ENCODE measurements at places on chromosomes 12 and 14.

GRCh38 chr12:121033625-121034349, 5.3 kb downstream of the OASL start:
- DNase-seq, result peak; percentile 51

GRCh38 chr12:69428351-69429073, 41.7 kb upstream of the FRS2 start:
- DNase-seq, result no peak

DNA sequence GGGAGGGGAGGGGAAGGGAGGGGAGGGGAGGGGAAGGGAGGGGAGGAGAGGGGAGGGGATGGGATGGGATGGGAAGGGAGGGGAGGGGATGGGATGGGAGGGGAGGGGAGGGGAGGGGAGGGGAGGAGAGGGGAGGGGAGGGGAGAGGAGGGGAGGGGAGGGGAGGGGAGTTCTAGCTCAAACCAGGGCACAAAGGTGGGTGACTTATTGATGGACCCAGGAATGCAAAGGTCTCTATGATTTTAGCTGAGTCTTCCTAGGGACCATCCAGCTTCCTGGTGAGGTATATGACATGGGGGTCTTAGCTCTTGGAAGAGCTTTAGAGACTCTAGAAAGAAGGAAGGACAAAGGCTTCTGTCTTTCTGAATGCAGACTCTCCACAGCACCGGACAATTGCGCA, 42.3 kb downstream of the ANO2 start:
- no peak for DNase-seq

DNA sequence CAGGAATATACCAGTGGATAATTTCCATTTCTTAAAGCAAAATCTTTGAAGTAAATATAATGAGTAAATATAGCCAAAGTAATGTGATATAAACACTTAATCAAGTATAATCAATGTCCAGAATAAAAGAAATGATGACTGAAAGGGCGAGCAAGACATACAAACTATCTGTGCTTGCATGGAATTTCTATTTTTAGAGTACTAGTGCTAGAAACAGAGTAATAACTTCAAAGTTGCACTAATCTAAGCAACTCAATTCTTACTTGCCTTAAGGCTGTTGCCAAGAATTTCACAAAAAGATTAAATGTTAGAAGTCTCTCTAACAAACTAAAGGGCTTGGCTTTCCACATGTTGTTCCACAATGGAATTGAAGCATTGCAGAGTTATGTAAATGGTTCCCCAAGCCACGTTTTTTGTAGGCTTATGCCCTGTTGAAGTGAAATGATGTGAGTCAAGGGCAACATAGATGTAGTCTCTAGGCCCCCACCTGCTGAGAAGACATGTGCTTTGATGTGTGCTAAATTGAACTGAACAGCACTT, 175.0 kb upstream of the LMNTD1 start:
- DNase-seq, result no peak

GRCh38 chr12:20127413-20127812, 240.9 kb upstream of the PDE3A start:
- no peak for DNase-seq

DNA sequence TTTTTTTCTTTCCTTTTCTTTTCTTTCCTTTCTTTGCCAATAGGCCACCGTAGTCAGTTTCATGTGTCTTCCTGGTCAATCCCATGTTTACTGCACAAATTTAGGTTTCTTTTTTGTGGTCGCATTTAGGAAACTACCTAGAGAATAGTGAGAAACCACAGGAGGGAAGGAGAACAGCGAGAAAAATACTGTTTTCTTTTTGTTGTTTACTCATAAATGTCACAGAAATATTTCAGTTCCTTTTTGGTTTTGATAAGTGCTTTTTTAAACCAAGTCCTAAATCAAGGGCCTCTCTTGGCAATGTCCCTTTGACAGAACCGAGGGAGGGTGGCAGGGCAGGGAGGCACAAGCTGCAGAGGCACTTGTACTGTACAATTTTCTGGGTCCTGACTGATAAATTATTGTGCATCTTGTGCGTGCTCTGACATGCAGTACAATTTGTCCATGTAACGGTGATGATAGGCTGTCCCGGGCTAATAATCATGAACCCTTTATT, 326.1 kb downstream of the CACNA1C start:
- no peak for DNase-seq

GRCh38 chr14:21436567-21437062, 19.3 kb downstream of the CHD8 start:
- no peak for DNase-seq

- no peak for DNase-seq
Measured at GRCh38 chr14:100775351-100775830, 48.7 kb downstream of the DLK1 start.

GRCh38 chr14:69363964-69364363, 34.1 kb downstream of the ERH start:
- no peak for DNase-seq

DNA sequence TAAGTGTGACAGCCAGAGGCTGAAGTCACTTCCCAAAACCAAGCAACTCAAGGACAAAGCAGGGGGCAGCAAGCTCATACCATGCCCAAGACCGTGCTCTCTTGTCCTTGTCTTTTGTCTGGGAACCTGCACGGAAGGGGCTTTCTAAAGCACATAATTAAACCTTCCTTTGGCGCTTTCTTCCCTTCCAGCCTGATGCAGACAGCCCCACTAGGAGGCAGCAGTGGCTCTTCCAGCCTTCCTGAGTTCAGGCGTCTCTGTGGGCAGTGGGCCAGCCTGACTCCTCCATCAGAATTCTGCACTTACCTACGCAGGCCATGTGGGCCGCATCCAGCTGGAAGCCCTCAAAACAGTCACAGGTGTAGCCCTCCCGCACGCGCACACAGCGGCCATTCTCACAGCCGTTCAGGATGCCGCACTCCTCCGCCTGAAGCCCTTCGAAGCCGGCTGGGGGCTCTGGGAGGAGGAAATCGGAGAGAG, 7.6 kb downstream of the ISCA2 start:
- no peak for DNase-seq

DNA sequence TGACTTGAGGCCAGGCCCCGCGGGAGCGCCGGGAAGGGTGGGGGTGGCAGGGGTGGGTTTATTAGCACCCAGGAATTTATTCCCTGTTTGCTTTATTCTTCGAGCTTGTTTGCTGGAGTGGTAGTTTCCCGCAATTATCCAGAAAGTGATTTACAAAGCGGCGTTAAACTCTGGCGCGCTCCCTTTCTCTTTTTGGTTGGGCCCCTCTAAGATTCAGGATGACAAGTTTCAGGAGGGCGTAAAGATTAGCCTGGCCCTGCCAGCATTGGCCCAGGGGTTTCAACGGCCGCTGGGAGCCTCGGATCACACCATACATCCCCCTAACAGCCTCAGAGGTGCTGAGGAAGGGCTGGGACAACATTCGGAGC, 444 bp upstream of the NKX2-8 start:
- no peak for DNase-seq

DNA sequence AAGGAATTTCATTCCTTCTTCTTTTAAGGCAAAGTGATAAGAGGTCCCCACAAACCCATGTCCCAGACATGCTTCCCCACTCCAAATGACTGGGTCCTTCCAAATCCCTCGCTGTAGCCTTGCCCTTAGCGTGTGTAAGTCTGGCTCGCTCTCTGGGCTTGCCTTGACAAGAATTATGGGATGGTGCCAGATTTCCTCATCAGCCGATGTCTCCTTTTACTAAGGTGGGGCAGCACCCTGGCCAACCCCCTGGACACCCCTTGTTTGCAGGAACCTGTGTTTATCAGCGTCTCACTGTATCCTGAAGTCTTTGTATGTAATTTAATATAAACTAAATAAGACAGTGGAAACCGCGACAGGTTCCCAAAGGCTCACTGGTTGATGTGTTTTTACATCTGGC, 493.3 kb downstream of the EGLN3 start:
- no peak for DNase-seq

GRCh38 chr14:46626876-46627275, 24.7 kb downstream of the RPL10L start:
- DNase-seq, result no peak

GRCh38 chr14:103216857-103217256, 93.6 kb downstream of the TNFAIP2 start:
- DNase-seq, result no peak

DNA sequence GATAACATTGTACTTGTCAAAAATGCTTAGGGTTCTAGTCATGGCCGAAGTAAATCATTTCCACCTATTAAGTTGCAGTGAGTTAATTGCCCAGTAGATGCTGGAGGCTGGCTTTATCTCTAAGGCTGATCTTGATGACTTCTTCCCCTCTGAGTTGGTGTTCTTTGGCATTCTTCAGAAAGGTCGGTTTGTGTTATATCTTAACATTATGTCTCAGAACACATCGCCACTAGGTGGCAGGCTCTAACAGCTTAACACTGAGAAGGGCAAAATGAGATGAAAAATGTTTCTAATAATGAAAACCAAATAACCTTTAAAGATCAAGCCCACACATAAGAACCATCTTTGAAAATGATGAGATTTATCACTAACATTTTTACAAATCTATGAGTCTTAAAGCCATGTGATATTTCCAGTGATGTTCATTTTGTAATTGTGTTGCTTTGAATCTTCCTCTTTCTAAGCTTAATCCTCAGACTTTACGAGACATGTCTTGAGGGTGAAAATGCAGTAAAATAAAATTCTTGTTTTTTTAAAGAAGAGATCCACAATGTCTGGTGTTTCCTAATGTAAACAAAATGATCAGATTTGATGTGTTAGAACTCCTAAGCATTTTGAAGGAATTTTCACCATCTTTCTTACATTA, 28.6 kb downstream of the SUDS3 start:
- peak; percentile 15 for DNase-seq

- no peak for DNase-seq
Measured at GRCh38 chr12:66848967-66849366, 170.1 kb upstream of the GRIP1 start.

DNA sequence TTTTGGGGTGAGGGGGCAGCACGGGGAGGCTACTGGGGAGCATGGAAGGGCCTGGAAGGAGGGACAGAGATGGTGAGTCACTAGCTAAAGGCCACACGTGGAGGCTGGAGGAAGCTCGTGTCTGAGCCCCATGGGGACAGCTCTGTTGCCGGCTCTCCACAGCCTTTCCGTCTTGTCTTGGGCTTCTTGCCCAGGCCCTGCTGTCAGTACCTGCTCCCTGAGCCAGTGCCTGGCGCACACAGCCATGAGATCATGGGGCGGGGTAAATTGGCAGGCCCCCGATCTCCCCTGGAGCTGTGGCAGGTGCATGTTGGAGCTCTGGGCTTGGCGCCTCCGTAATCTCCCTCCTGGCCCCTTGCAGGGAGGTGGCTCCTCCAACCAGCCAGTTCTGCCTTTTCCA, 16.1 kb upstream of the KRT80 start:
- DNase-seq, result no peak

GRCh38 chr12:60119327-60119726, 523.5 kb downstream of the SLC16A7 start:
- DNase-seq, result no peak
